ENCODE measurements at places on chromosomes 1 and 21.
A peak's percentile ranks its signal among the peaks of the same experiment; 100 is the strongest.

DNA sequence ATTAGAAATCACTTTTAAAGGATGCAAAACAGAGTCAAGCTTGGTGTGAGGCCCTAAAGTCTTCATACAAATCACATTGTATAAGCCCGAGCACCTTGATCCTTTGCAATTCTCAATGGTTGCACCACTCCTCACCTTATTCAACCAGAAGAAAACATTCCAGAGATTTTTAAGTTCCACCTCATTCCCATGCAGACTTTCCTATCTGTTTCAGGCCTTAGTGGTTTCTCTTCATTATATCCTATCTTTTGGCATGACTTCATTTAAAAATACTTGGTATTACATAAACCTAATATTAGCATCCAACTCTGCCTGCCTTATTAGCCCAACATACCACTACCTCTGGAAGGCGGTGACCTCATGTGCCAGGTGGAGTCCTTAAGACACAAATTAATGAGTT lies 9.3 kb upstream of the GREM2 start:
- no peak for DNase-seq

GRCh38 chr1:96872757-96873156 lies 151.2 kb downstream of the PTBP2 start:
- DNase-seq, result no peak

DNA sequence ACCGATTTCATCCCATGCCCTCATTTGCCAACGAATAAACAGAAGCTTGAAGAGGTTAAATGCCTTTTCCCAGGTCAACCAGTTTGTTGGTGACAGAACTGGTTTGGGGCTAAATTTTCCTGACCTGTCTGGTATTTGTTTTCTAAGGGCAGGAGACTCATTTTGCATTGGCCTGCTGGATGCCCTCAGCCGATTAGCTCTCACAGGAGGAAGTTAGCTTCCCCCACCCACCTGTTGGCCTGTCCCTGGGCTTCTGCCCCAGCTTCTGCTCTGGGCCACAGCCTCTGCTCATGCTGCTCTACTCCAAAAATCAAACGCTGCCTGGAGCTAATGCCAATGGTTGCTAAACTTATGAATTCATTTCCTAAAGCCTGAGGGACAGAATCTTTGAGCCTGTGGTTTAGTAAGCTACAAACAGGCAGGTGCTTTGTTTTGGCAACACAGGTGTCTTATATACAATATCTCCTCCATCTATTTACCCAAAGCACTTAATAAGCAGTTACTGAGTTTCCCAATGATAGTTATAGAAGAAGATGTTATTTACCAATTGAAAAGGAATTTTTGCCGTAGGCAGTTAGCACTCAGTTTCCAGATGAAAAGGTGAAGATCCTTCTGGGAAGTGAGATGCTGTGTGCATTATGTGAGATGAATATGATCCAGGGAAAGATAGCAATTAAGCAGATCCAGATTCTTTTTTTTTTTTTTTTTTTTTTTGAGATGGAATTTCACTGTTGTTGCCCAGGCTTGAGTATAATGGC lies 82.3 kb downstream of the TM2D1 start:
- DNase-seq, result no peak

DNA sequence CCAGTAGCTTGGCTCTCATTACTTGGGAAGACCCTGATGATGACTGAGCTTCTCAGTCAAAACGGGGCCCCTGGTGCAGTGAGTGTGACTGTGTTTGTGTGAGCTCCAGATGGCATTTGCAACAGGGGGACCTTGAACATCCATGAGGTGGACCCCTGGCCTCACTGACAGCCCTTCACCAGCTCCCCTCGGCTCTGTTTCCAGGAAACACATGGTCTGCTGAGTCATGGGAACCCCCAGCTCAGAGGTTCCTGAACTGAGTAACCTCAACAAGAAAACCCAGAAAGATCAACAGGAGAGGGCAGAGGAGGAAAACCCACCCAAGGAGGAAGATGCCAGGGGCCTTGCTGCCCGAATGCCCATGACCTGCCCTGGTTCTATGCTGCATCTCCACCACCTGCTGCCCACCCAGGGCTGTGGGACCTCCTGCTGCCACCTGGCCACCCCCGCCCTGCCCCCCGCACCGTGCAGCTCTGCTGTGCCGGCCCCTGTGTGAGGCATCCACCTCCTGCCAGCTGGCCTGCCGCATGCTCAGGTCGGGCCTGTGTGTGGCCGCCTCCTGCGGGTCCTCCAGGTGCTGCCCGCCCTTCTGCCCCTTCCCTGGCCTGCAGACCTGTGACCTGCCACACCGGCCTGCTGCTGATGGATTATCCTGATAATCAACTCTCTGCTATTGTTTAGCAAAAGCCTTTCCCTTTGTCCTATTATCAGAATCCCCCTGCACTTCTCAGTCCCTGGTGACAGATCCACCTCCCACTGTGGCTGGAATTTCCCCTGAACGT lies 4.2 kb upstream of the KRTAP12-1 start:
- no peak for DNase-seq

DNA sequence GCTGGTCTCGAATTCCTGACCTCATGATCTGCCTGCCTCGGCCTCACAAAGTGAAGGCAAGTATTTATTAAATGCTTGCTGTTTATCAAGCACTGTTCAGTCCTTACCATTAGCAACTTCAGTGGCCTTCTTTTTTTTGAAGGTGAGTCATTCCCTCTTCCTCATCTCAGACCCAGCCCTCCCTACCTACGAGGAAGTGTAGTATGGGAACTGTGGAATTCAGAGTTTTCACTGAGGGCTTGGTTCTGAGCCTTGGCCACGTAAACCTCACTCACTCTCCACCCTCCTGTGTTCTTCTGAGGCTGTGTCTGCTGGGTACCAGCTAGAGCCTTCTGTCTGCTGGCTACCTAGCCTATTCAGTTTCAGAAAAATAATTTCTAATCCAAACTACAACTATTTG lies 218.3 kb upstream of the SGIP1 start:
- no peak for DNase-seq

- DNase-seq, result no peak
Observed at GRCh38 chr21:42404539-42404938, 837 bp downstream of the UBASH3A start.

DNA sequence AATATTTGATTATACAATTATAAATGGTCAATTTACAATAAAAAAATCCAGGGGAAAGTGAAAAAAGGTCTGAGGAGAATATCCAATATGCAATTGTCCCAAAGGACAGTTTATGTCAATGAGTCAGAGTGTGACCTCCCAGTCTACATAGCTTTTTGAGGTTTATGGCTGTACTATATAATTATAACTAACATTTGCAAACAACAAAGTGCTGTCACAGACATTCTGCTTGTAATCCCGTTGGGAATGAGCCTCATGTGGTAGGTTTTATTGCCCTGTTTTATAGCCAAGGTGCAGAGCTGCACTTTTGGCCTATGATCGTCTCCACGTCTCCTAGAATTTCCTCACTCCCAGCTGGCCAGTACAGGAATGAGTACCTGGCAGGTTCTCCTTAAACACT lies 103.8 kb downstream of the ADSS2 start:
- DNase-seq, result no peak

GRCh38 chr1:71796006-71796405 lies 486.3 kb downstream of the NEGR1 start:
- no peak for DNase-seq

DNA sequence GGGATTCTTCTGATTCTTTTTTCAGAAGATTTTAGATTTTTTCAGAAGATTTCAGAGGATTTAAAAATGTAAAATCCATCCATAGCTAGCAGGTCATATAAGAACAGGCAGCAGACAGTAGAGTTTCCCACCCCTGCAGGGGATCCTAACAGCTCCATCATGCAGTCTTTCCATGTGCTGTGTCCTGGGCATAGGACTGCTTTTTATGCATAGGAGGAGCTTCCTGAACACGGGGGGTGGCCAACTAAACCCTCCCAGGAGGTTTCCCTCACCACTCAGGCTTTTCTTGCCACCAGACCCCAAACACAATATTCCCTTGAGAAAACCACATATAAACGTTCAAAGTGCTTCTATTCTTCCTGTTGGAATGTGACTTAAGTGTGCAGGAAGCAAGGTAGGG lies 90.1 kb upstream of the TNR start:
- DNase-seq, result no peak

DNA sequence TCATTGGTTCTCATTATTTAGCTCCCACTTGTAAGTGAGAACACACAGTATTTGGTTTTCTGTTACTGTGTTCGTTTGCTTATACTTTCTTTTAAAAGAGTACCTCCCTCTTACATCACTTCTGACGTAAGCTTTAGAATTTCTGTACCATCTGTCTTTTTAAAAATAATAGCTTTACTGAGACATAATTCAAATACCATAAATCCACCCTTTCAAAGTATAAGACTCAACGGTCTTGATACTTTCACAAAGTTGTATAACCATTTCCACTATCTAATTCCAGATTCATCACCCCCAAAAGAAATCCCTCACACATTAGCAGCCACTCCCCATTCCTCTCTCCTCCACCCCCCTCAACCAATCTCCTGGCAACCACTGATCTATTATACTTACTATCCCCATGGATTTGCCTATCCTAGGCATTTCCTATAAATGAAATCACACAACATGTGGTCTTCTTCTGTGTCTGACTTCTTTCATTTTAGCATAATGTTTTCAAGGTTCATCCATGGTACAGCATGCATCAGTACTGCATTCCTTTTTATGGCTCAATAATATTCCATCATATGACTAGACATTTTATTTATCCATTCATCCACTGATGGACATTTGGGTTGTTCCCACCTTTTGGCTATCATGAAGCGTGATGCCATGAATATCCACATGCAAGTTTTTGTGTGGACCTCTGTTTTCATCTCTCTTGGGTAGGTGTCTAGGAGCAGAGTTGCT lies 104.7 kb downstream of the HLCS start:
- DNase-seq, result no peak

DNA sequence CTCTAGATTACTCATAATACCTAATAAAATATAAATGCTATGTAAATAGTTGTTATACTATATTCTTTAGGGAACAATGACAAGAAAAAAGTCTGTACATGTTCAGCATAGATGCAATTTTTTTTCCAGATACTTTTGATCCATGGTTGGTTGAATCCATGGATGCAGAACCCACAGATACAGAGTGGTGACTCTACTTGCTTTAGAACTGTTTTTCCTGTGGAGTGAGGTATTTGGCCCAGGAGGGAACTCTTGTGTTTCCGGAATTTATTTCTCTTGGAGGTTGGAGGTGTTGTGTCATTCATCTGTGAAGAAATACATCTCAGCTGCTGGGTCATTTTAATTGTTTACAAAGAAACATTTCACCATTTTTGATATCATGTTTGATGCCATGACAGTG lies 28.7 kb downstream of the TMEM200B start:
- no peak for DNase-seq

GRCh38 chr1:44237721-44238457 lies 24.6 kb downstream of the DMAP1 start:
- DNase-seq, result peak; percentile 30

GRCh38 chr1:156055281-156056048 lies 883 bp downstream of the LAMTOR2 start:
- no peak for DNase-seq

DNA sequence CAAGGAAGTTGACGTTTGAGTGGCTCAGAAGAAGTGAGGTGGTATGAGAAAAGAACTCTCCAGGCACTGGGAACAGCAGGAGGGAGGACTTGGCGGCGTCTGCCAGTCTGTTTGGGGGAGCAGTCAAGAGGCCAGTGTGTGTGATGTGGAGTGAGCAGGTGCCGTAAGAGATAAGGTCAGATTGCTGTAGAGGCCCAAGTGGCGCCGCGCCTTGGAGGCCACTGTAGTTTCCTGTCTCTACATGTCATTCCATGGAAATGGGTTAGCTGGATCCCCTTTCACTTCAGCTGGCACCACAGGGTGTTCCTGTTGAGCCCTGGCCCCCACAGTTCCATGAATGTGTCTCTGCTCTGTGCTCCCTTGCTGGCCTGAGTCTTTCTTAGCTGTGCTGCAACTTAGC lies 35.5 kb upstream of the PTPRF start:
- DNase-seq, result no peak

DNA sequence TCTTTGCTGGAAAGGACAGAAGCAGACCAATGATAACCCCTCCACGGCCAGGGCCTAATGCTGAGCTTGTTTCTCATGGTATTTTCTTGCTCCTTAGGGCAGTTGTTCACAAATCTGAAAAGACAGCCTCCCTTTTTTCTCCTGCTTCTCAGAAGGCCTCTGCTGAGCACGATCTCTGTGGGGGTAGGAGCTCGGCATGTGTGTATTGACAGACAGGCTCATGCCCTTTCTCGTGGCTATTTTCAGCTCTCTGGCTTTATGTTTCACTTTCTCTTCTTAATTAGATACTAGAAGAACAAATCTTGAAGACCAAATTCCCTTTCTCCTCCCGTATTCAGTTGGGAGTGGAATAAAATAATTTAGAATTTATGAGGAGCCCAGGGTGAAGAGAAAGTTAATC lies 768 bp upstream of the RIIAD1 start:
- DNase-seq, result no peak

- DNase-seq, result no peak
Observed at GRCh38 chr1:195866781-195867222, 741.4 kb downstream of the KCNT2 start.

GRCh38 chr1:234963180-234963903 lies 165.3 kb downstream of the TOMM20 start:
- DNase-seq, result peak; percentile 87

- DNase-seq, result no peak
Observed at GRCh38 chr21:46080171-46081021, 17.5 kb upstream of the COL6A2 start.

- DNase-seq, result no peak
Observed at GRCh38 chr1:178665579-178665978, 59.5 kb upstream of the RALGPS2 start.

GRCh38 chr1:155196103-155196892 lies 11.4 kb downstream of the THBS3 start:
- no peak for DNase-seq

DNA sequence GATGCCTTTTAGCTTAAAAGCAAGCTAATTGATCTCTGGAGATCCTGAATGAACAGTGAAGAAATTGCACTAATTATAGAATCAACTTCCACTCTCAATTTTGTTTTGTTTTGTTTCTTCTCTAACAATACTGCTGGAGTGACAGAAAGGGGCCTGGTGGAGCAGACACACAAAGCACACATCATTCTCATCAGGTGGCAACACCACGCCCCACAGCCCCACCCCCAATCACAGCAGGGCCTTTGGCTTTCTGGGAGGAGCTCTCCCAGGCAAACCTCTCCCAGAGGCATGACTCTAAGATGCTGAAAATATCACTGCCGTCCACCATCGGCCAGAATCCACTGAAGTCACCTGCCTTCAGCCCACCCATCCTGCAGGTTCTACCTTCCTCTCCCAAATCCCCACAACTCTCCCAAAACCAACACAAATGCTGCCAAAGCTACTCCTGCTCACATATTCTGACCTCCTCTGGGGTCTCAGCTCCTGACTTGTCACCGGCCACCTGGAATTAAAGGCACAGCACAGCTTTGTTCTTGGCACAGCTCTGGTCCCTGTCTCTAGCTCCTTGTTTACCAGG lies 120.7 kb downstream of the GRIK3 start:
- no peak for DNase-seq

DNA sequence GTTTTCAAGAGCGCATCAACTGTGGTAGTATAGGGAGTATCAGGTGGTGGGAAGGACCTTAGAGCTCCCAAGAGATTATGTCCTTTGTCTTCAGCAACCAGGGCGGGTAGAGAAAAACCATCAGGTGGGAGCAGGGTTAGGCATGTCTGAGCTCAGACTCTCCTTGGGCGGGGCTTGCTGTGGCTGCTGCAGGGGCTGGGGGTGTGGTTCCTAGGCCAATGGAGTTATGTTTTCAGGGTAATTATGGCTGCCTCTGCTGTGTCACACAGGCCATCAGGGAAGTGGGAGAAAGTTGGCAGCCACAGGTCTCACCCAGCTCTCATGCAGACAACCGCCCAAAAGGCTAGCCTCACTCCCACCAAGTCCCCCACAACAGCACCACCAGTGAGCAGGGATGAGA lies 74.9 kb downstream of the FCRL5 start:
- DNase-seq, result no peak
